Cardiac fibroblast (primary cell): ENCODE measurements at places on chromosomes 13 and 19.

DNA sequence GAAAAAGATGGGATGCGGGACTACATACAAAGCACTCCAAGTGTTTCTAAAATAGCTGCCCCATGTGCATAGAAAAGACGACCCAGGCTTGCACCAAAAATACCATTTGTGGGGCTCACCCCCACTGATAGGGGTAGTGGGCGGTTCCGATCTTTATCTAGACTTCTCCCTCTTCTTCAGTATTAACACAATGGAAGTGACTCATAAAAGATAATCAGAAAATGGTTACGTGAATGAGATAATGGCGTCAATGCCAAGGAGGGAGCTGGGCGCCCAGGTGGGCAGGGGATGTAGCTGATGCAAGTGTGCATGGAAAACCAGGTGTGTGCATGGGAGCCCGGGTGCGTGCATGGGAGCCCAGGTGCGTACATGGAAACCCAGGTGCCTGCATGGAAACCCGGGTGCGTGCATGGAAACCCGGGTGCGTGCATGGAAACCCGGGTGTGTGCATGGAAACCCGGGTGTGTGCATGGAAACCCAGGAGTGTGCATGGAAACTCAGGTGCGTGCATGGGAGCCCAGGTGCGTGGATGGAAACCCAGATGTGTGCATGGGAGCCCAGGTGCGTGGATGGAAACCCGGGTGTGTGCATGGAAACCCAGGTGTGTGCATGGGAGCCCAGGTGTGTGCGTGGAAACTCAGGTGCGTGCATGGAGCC, 32.7 kb downstream of the LAMP1 start:
- no peak for DNase-seq

- no peak for DNase-seq
Measured at GRCh38 chr13:109196948-109197347, 567.5 kb downstream of the MYO16 start.

DNA sequence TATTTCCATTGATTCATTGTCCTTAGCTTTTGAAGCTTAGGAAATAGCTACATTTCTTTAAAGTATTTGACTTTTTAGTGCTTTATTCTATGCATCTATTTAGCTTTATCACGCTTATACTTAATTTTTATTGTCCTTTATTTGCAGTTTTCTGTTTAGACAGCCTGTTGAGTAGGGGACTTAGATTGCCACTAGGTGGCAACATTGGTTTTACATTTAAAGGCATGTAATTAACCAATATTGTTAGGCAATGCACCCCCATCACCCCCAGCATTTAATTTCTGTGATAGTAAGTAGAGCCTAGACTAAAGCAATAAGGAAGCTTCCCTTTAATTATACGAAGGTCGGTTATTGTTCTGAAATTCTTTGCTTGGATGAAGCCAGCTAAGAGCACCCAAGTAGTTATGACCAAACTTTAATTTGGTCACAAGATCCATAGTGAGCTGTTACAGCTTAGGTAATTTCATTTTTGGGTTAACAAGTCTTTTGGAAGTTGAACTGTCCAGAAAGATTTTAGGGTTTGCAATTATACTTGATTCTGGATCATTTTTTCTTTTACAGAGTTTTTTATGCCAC, 36.5 kb downstream of the B3GLCT start:
- peak; percentile 68 for DNase-seq

DNA sequence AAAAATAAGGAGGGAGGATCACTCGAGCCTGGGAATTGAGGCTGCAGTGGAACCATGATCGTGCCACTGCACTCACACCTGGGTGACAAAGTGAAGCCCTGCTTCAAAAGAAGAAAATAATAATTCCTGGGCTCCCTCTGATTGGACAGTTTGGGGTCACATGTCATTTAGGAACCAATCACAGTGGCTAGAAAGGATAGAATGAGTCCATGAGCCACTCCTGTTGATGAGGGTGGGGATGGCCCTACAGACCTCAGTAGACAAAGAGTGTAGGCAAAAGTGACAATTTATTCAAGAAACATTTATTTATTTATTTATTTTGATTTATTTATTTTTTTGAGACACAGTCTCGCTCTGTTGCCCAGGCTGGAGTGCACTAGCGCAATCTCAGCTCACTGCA, 26.8 kb upstream of the ADGRE5 start:
- DNase-seq: no peak

DNA sequence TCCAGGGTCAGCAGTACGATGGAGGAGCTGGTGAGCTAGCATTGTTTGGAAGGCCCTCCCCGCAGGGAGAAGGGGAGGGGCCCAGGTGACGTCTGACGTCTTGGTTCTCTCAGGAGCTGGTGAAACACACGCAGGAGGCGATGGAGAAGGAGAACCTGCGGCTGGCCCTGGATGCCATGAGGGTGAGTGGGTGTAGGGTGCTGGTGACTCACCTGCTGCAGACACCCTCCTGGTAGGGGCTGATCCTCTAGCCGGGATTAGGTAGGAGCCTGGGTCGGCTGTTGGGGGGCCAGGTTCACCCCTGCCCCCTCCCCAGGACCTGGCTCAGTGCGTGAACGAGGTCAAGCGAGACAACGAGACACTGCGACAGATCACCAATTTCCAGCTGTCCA, 55.8 kb downstream of the VAV1 start:
- peak; percentile 2 for DNase-seq

- DNase-seq: peak; percentile 35
Measured at GRCh38 chr19:2048959-2049740, 1.9 kb downstream of the MKNK2 start.

DNA sequence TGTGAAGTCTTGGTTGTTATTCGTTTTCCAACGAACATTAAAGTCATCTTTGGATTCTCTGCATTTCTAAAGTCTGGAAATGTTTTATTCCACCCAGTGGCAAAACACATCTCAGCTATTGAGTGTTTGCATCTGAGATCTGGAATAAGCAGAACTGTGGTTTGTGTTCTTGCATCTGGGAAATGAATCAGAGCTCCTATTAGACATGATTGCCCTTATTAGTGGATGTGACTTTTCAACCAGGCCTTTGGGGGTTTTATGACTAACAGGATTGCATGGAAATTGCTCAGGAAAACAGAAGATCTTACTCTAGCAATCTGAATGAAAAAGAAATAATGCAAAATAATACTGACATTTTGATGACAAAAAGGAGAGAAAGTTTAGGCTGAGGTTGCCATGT, 488.8 kb downstream of the IRS2 start:
- DNase-seq: peak; percentile 92

- DNase-seq: peak; percentile 85
Measured at GRCh38 chr19:8366961-8367326, 3.0 kb downstream of the ANGPTL4 start.

DNA sequence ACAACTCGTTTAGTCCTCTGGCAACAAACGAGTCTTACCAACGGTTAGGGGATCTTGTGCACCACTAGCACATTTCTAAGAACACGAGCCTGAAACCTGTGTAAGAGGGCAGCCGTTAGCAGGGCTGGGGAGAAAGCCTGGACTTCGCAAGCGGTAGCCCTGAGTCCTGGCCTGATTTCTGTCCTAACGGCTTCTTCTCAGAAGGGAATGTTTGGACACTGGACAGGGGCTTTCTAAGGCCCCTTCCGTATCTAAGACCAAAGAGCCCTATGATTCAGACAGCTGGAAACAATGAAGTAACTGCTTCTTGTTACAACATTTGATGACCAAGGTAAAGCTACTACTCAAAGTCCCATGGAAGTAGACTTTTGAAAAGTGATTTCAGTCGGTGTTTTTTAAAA, 2.2 kb downstream of the ANKRD10 start:
- DNase-seq: peak; percentile 89

DNA sequence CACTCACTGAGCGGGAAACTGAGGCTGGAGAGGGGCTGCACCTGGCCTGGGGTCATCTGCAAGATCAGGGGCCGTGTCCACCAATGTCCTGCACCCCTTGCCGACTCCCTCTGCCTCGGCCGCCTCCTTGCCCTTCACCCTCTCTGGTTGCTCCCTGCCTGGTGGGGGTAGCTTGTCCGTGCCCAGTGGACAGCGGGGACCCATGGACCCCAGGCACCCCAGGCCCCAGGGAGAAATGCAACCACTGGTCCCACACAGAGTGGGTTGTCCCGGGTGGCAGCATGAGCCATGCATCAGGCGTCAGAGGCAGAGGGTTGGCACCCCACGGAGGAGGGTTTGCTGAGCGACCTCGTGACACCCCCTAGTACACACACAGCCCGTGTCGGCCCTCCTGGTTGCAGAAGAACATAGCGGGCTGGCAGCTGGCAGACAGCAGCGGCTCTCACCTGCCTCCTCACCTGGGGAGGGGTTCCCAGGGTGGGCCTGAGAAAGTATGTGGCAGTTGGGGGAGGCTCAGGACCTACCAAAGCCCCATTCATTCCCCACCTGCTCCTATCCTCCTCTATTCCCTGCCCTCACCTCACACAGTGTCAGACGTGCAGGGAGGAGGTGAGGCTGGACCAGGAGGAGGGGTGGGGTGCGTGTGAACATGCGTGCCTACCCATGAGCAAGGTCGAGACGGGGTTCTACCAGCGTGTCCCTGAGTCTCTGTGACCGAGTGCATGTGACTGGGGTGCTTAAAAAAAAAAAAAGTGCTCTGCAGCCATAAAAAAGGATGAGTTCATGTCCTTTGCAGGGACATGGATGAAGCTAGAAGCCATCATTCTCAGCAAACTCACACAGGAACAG, 8.7 kb downstream of the ADAMTSL5 start:
- DNase-seq: no peak

DNA sequence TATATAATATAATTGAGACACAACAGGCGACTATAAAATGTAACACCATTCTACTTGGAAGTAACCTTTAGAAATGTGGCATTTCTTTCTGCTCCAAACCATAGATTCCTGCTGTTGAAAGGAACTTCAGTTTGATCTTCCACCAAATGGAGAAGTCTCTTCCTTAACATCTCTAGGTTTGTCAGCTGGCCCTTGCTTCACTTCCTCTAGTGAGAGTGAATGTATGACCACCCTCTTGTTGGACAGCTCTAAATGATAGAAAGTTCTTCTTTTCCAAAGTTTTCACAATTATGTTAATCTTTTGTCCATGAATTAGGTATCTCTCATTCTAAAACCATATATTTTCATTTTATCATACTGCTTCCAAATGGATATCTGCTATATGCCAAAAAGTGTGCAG, 13.8 kb upstream of the COG6 start:
- no peak for DNase-seq

GRCh38 chr19:3521104-3521445, 15.0 kb downstream of the FZR1 start:
- no peak for DNase-seq

DNA sequence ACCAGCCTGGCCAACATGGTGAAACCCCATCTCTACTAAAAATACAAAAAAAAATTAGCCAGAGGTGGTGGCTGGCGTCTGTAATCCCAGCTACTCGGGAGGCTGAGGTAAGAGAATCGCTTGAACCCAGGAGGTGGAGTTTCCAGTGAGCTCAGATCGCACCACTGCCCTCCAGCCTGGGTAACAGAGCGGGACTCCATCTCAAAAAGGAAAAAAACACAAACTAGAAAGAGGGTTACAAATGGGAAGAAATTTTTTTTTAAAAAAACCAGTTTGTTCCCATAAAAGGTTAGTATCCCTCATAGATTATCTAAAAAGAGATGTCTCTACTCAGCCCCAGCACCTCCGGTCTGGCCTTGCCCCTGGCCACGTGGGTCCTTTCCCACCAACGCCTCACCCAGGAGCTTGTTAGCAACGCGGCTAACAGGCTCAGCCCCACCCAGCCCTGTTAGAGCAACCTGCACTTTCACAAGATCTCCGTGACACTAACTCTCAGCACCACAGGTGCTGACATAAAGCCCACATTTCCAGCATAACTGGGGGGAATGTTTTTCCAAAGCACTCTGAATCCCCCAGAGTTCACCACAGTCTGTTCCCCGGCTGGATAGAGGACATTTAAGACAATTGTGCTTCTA, 4.3 kb downstream of the DMKN start:
- DNase-seq: no peak

GRCh38 chr13:46961719-46962118, 64.9 kb upstream of the HTR2A start:
- DNase-seq: peak; percentile 64

GRCh38 chr13:97946951-97947588, 6.4 kb upstream of the IPO5 start:
- DNase-seq: peak; percentile 96

DNA sequence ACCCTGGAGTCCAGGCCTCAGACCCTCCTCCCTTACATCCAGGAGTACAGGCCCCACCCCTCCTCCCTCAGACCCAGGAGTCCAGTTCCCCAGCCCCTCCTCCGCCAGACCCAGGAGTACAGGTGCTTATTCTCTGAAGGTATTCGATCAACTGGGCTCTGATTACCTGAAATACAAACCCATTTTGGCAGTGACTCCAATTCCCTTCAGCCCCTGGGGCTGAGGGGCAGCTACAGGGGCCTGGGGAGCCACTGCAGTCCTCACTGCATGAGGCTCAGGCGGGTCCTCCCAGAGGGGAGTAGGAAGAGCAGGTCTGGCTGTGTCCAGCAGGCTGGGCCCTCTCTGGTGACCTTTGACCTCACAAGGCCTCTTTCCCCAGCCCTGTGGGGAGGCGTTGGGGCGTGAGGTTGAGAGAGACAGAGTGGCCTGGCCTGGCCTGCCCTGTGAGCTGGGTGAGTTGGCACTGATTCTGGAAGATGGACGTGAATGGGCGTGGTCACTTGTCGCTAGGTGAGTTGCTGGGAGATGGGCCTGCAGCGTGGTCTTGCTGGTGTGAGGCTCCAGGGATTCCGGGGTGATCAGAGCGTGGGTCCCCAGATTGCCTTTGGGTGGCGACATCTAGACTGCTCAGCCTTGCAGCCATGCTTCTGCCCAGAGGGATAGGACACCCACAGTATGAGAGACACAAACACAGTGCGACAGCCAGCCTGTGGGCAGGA, 3.1 kb downstream of the BCAT2 start:
- no peak for DNase-seq

DNA sequence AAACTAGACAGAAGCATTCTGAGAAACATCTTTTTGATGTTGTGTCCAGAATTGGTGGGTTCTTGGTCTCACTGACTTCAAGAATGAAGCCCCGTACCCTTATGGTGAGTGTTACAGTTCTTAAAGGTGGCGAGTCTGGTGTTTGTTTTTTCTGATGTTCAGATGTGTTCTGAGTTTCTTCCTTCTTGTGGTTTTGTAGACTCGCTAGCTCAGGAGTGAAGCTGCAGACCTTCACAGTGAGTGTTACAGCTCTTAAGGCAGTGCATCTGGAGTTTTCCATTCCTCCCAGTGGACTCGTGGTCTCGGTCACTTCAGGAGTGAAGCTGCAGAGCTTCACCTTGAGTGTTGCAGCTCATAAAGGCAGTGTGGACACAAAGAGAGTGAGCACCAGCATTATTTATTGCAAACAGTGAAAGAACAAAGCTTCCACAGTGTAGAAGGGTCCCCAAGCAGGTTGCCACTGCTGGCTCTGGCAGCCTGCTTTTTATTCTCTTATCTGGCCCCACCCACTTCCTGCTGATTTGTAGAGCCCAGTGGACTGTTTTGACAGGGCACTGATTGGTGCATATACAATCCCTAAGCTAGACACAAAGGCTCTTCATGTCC, 1820.8 kb downstream of the UQCRFS1 start:
- DNase-seq: no peak

- no peak for DNase-seq
Measured at GRCh38 chr13:72889495-72889894, 107.6 kb downstream of the PIBF1 start.

GRCh38 chr13:80083853-80084676, 256.9 kb downstream of the SPRY2 start:
- peak; percentile 98 for DNase-seq
